ENCODE measurements at places on chromosomes 2 and 18. TPM values are rescaled to one million over a fixed set of nuclear protein-coding genes. Genes with fewer than 3 reads are reported as not detected.

Gene TMEFF2
- total RNA-seq = not detected

Gene AGAP1
- not detected for total RNA-seq

Gene MYO3B
- not detected for total RNA-seq

Gene CCDC102B
- not detected for total RNA-seq

Gene CHRND
- total RNA-seq = not detected

Gene RBKS
- total RNA-seq = 1.0 TPM

Gene TBR1
- total RNA-seq = not detected

Gene HOXD9
- total RNA-seq = not detected

Gene CYP1B1
- total RNA-seq = not detected

Gene KCNE4
- total RNA-seq = not detected

Gene HOXD13
- not detected for total RNA-seq

Gene COBLL1
- total RNA-seq = 40.7 TPM

Gene SKOR2
- not detected for total RNA-seq

Gene SPR
- not detected for total RNA-seq

Gene ALK
- not detected for total RNA-seq

DNA sequence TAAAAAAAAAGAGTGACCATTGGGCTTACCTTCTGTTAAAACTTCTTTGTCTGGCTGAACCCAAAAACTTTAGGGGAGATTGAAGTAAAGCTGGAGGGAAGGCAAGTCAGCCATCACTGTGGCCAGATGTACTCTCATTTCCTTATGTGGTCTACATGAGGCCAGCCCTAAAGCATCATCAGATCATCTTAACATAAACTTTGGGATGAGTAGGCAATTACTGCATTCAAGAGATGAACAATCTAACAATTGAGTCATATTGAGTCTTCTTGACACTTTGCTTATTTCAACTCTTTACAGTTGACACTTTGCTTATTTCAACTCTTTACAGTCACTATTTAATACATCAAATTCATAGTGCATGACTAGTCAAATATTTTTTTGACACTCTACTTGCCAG, 155.6 kb downstream of the QPCT start:
- DNase-seq = no peak

GRCh38 chr2:205411558-205411957, 270.7 kb upstream of the NRP2 start:
- DNase-seq = no peak

- no peak for DNase-seq
Observed at GRCh38 chr2:237731663-237732062, 66.9 kb upstream of the RBM44 start.

DNA sequence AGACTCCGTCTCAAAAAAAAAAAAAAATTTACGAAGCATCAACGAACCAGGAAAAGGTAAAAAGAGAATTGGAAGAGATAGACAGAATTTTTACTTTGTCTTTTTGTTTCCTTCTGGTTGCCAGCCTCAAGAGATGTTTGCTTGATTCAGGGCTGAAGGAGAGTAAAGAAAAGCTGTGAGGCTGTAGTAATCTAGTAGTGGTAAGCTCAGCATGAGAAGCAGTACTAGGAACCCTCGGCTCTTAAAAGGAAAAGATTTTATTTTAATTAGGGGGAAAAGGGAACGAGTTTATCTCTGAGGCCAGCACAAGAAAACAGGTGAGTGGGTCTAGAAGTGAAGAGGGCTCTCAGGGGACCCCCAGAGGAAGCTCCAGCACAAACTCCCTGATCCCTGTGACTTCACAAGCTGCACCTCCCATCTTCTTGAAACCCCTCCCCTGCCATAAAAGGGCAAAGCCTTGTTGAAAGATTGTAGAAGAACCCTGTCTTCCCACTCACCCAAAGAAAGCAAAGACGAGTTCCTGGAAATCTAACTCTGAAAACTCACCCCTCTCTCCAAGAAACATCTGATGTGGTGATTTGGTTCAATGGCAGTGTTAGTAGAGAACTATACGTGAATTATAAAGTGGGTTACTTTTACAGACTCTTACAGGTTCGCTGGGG, 8.6 kb downstream of the RBMS1 start:
- DNase-seq = no peak

- peak; percentile 55 for DNase-seq
Observed at GRCh38 chr18:25832001-25832604, 258.3 kb downstream of the SS18 start.

DNA sequence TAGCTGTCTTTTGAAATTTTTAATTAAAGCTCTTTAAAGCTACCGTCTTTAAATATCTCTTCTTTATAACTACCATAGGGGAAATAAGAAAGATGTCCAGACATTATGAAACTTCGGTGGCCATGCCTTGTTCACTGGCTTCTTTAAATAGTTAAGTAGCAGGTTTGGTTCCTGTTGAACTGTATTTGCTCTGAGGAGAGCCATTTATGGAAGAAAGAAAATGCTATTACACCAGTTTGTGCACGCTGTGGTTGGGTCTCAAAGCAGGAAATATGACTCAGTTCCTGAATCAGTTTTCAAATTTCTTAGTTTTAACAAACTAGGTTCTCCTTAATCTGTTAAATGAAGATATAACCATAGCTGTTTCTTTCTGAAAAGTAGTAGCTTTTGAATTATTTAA, 12.2 kb downstream of the ARPC2 start:
- peak; percentile 72 for DNase-seq

GRCh38 chr2:23487735-23488492, 102.9 kb downstream of the KLHL29 start:
- no peak for DNase-seq

- DNase-seq = no peak
Observed at GRCh38 chr2:28656937-28657615, 94.6 kb upstream of the PPP1CB start.

DNA sequence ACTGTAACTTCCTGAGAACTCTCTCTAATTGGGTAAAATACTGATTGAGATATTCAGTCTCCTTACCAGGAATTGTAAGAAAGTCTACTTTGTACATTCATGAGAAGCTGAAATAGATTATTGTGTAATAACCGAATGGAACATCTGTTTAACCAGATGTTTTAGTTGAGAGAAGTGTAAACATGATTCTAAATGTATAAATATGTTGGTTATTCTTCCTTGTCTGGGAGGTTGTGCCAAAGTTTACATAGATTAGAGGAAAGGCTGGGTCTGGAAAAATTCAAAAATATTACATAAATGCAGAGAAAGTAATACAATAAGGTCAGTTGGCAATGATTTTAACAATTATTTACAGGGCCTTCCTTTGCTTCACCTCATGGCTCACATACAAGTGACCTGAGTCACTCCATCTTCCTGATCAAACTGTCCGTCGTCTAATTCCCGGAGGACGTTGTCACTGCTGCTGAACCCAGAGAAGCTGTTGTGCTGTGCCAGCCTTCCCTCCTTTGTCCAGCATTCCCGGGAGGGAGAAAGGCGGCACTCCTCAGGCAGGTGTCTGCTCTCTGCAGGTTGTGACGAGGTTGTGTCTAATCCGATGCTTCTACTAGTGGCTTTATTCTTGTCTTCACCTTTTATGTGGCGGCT, 55.9 kb downstream of the MOB4 start:
- DNase-seq = no peak

GRCh38 chr2:140711867-140712266, 1418.9 kb downstream of the LRP1B start:
- no peak for DNase-seq

- no peak for DNase-seq
Observed at GRCh38 chr2:23418056-23418455, 33.1 kb downstream of the KLHL29 start.

DNA sequence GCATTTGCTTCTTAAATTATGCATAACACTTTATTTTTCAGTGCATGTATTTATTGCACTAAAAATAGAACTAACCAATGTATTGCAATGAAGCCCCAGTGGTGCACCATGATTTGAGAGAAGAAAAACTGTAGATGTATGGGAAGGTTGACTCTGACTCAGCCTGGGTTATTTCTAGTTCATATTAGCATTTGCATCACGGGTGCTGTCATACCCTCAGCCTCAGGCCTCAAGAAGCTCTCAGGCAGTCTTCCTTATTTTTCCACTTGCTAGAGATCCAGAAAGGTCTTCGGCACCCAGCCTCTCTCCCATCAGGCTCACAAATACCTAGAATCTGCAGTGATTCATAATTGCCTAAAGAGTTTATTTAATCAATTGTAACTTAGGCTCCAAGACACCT, 148.0 kb downstream of the DNER start:
- no peak for DNase-seq

DNA sequence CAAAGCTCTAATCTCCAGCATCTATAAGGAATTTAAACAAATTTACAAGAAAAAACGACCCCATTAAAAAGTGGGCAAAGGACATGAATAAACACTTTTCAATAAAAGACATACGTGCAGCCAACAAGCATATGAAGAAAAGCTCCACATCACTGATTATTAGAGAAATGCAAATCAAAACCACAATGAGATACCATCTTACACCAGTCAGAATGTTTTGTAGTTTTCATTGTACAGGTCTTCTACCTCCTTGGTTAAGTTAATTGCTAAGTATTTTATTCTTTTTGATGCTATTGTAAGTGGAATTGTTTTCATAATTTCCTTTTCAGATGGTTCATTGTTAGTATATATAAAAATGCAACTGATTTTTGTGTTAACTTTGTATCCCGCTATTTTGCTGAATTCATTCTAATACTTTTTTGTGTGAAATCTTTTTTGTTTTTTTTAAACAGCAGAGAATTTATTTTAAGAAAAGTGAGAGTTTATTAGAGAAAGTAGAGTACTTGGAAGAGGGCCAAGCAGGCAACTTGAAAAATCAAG, 40.7 kb downstream of the SLC39A10 start:
- no peak for DNase-seq

GRCh38 chr2:1341404-1342120, 71.7 kb upstream of the TPO start:
- DNase-seq = no peak

GRCh38 chr2:111105926-111106325, 14.8 kb upstream of the BCL2L11 start:
- no peak for DNase-seq

DNA sequence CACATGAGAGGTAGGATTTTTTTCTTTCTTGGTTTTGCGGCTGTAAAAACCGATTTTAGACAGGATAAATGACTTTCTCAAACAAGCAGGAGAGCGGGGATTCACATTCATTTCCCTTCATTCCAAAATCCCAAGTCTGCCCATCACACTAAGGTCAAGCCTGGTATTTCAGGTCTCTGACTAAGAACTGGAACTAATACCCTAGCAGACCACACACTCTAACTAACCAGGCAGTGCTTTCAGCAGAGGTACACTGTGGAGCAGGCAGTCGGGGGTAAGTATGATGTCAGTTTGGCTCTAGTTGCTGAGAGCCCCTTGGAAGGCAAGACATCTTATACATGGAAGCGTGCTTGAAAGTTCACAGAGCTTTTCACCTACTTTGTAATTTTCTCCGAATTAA, 128.1 kb upstream of the LHCGR start:
- no peak for DNase-seq

GRCh38 chr2:128442053-128442751, 123.5 kb upstream of the HS6ST1 start:
- no peak for DNase-seq

GRCh38 chr18:21894619-21895367, 154.2 kb downstream of the MIB1 start:
- DNase-seq = no peak

DNA sequence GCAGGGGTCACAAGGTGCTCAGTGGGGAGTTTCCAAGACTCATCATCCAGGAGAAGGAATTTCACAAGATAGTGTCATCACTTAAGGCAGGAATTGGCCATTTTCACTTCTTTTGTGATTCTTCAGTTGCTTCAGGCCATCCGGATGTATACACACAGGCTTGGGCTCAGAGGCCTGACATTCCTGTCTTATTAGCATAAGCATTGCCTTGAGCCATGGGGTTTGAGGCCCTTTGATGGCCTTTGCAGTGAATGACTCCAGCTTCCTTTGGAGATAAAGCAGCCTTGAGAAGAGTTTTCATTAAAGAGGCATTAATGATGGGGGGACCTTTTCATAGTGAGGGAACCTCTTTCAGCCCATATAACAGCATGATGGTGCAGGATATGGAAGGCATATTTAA, 366.0 kb upstream of the CNTNAP5 start:
- DNase-seq = no peak

DNA sequence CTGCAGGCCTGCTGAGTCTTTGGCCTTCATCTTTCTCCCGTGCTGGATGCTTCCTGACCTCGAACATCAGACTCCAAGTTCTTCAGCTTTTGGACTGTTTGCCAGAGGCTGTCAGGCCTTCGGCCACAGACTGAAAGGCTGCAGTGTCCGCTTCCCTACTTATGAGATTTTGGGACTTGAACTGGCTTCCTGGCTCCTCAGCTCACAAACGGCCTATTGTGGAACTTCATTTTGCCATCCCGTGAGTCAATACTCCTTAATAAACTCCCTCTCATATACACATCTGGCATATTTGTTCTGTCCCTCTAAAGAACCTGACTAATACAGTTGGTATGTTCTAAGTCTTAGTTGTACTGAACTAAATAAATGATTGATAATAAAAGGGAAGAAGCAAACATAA, 702.8 kb upstream of the LINC00305 start:
- DNase-seq = no peak

GRCh38 chr2:226993171-226993570, 157.3 kb downstream of the RHBDD1 start:
- no peak for DNase-seq

- DNase-seq = no peak
Observed at GRCh38 chr18:50280707-50281294, 522 bp downstream of the MBD1 start.

GRCh38 chr2:70133491-70134322, 46.4 kb downstream of the PCBP1 start:
- DNase-seq = no peak

DNA sequence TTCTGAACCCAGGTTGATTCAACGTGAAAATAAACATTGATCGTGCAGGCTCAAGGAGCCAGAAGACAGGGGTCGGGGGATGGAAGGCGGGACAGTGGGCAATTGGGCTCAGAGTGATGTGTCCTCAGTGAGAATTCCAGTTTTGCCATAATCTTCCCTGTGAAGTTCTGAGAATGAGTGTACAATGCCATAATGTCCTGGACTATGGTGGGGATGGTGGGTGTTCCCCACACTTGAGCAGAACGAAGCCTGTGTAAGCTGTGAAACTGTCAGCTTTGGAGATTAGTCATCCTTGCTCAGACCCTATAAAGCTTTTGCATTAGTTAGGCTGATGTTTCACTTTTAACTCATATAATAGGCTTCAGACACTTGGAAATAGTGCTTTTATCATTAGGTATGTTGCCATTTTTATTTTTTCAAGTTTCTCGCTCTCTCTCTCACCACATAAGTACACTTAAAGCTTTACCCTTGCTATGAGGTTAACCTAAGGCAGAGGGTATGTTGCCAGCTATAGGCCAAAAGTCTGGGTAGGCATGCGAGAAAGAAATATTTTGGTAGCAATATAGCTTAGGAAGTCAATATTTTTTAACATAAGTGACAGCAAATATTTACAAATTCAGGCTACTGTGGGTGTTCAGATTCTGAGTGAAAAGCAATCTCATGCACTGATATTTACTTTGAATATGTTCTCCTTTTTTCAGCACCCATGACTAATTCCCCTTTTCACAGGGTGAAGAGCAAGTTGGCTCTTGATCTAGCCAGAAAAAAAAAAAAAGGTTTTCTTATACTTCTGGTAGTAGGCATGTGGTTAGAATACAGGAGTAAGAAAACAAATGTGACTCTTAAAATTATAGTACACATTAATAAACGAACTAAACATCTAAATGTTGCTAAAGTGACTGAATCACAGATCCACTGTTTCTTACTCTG, 47.2 kb downstream of the CDC42EP3 start:
- DNase-seq = no peak

- no peak for DNase-seq
Observed at GRCh38 chr2:189379731-189380261, 61.5 kb upstream of the WDR75 start.
